Stimulated activated CD4-positive, alpha-beta T cell treated with anti-CD3 and anti-CD28 coated beads, Interleukin-15, amount 100 ng/mL, for 1 hour (primary cell): ENCODE measurements at places on chromosomes 5 and 9.

DNA sequence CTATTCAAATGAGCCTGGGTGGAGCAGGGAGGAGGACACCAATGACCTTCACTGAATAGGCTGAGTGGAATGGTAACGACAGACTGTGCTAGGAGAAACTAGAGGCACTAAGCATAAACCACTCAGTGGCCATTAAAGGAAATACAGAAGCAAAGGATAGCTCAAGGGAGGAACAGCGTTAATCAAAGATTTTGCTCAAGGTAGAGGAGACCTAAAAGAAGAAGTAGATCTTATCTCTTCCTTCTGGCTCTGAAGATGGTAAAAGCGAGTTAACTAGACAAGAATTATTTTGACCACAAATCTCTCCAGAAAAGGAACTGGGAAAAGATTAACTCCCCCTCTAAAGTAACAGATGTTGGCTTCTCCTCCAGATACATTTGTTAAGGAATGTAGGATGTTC, 299.6 kb downstream of the EPB41L4A start:
- no peak for DNase-seq

GRCh38 chr9:38211002-38211401, 142.0 kb upstream of the SHB start:
- no peak for DNase-seq

DNA sequence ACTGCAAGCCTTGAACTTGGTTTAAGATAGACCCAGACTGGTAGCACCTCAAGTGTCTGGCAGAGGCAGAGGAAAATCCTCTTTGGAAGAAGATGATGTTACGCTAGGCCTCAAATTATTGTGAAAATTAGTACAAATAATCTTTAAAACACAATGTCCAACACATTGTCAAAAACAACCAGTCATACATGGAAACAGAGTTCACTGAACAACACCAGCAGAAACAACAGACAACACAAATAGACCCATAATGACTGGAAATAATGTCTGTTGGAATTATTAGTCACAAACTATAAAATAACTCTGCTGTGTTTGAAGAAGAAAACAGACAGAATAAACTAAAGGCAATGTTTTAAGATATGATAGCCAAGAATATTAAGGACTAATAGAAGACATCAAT, 15.4 kb upstream of the ZNF366 start:
- no peak for DNase-seq

- DNase-seq, result no peak
Observed at GRCh38 chr9:107588393-107588792, 98.8 kb upstream of the KLF4 start.

DNA sequence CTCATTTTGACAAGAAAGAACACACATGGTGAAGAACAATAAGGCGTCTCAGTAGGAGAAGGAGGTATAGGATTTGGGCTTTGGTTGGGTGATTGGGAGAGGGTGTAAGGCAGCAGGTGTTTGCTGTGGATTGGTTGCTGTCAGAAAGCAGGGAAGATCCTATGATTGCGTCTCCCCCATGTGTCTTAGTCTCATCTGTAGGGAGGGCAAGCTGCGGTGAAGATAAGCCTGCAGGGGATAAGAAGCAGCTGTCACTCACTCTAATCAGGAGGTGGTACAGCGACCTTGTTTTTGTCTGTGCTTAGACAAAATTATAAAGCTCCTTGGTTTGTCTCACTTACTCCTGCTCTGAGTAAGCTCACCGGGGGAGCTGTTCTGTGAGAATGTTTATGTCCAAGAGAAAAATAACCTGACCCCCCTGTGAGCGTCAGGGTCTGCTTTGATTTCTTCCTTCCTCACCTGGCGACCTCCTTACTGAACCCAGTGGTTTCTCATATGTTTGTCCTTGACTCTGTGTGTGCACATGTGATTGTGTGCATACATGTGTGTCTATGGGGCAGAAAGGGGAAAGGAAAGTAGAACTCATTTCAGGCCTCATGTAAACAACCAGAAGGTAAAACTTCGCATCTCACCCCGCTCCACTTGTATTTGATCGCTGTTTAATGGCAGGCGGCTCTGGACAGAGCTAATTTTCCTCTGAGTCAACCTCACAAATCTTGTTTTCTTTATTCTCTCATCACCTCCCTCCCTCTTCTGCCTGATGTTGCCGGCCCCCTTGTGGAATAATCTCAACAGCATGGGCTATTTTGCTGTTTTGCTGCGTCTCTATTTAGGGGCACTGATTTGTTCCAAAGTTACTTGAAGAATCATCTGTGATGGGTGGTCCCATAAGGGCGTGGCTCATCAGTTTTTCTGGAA, 105.6 kb downstream of the TENT4A start:
- no peak for DNase-seq

DNA sequence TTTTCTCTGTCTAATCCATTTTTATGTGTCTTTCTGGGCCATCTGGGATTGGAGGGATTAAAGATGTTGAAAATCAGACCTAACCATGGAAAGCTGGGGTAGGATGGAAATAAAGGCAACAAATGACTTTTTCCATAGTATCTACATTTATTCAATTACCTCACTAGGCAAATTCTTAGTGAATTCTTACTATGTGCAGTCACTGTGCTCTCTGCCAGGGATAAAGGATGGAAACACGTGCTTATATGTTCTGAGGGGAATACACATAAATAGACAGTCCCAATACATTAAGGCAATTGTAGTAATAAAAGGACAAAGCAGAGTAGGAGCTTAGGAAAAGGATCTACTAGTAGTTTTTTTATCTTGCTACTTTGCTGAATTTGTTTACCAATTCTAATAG, 214.2 kb downstream of the PRR16 start:
- DNase-seq, result no peak

GRCh38 chr9:127921557-127922120, 4.8 kb upstream of the ST6GALNAC4 start:
- DNase-seq, result peak; percentile 65

DNA sequence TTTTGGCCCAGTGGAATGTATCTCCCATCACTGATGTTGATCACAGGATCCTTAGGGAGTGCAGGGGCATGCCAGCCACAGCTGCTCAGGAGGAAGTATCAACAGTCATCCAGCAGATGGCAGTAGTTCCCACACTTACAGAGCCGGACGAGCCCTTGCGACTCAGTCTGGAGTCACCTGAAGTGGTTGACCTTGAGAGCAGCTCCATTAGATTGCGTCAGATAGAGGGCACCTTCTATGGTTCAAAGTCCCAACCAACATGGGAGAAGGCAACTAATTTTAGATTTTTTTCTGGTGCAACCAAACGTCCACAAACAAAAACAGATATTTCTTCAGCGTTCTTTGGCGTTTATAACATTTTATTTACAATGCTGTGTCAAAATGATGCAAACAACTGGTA, 124.5 kb downstream of the EGFLAM start:
- peak; percentile 7 for DNase-seq

GRCh38 chr5:176320577-176320976, 41.0 kb downstream of the KIAA1191 start:
- no peak for DNase-seq

GRCh38 chr9:107737987-107738743, 248.6 kb upstream of the KLF4 start:
- DNase-seq, result no peak

- DNase-seq, result no peak
Observed at GRCh38 chr9:124174433-124174832, 83.3 kb upstream of the NEK6 start.

DNA sequence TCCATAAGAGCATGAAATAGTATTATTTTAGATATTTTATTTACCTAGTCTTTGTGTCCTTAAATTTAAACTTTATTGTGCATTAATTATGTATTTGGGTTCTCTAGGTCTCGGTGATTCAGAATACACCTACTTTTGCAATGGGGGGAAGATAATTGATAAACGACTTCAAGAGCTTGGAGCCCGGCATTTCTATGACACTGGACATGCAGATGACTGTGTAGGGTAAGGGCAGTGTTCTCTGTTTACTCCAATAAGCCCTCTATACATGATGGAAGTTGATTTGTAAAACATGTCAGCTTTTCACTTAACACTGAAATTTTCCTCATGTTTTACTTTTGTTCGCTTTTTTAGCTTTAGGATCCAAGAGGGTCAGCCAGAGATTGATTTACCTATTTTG, 6.2 kb downstream of the MTRR start:
- DNase-seq, result no peak

DNA sequence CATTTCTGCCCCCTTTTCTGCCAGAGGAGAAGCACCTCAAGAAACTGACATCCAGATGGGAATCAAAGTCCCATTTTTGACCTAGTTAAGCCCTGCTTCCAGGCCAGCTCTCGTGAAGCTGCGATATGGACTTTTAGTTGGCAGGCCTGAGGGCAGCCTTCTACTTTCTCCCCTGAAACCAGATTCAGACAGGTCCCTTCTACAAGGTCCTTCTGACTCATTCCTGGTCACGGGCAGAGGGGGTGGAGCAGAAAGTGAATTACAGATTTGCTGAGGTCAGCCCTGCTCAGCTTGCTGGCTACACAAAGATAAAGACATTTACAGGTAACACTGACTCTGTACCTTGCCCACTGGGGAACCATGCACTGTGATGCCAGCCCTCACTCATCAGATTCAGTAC, 52.8 kb upstream of the TUT7 start:
- no peak for DNase-seq

DNA sequence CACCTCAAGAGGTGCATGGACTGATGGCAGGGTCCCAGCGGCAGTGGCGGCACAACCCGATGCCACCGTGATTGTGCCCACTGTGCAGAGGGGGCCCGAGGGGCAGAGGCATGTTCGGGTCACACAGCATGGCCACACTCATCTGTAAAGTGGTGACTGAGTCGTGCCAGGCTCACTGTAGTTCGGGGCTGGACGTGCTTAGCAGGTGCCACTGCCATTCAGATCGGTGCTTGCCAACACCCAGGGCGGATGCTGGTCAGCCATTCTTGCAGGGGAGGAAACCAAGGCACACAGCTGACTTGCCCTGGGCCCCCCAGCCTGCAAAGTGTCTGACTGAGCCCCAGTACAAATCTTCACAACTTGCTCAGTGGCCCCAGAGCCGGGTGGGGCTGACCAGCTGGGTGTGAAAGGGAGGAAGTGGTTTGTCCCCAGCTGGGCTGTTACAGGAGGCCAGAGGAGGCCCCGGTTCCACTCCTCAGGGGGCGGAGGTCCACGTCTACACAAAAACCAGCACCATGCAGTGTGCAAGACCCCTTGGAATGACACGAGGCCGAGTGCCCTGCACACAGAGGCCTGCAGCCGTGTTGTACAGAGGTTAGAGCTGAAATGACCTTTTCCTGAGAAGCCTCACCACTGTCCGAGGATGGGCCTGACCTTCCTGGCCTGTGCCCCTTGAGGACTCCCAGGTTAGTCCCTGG, 17.9 kb downstream of the FGD3 start:
- DNase-seq, result no peak

GRCh38 chr9:136170006-136170901, 34.7 kb downstream of the LHX3 start:
- peak; percentile 38 for DNase-seq

GRCh38 chr9:35338086-35338485, 151.8 kb upstream of the RUSC2 start:
- DNase-seq, result no peak

DNA sequence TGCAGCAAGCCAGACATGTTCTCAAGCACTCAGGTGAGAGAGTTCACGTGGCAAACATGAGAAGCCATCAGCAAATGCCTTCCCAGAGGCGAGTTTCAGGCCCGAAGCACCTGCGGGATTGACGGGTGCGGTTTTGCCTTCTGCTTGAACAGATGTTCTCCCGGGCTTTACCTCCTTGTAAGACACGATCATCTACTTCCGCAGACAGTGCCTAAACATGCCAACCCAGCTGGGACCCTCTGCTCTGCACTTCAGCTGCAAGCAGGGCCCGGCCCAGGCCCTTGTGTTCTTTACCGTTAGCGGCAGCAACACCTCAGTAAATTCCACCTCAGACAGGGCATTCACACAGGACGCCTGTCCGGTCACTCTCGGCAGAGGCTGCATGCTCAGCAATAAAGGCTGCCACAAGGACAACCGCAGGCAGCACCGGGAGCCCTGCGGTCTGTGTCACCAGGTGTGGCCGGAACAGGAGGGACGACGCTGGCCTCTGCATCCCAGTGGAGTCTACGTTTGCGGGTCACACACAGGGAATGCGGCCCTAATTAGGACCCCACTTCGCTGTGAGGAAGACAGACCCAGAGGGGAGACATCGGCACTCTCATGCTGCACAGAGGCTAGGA, 139.6 kb downstream of the ROR2 start:
- no peak for DNase-seq

- DNase-seq, result no peak
Observed at GRCh38 chr9:12882430-12882829, 107.6 kb downstream of the LURAP1L start.

DNA sequence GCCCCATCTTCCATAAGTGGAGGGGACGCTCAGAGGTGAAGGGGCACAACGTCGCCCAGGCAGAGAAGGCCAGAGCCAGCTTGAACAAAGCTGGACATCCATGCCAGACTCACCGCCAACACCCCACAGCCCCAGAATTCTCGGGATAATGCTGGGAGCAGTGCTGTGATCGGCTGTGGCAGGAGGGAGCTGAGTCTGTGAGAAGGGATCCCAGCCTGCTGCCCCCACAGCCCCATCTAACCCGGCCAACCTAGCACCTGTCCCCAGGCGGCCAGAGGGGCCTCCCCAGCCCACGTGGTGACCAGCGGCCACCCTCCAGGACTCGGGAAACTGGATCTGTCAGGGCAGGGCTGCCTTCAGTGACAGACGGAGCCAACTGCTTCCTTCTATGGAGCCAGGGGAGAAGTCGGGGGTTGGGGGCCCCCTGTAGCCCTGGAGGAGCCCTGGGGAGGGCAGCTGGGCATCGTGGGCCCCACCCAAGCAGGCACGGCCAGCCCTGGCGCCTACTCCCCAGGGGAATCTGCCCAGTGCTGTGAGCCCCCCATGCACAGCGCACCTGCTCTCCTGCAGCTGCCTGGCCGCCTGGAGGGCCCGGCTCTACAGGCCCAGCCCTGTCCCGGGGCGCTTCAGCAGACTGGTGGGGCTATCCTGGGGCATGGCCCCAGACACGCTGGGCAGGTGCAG, 6.0 kb downstream of the BRD3 start:
- DNase-seq, result no peak

- DNase-seq, result no peak
Observed at GRCh38 chr5:119473241-119473640, 20.9 kb downstream of the HSD17B4 start.

DNA sequence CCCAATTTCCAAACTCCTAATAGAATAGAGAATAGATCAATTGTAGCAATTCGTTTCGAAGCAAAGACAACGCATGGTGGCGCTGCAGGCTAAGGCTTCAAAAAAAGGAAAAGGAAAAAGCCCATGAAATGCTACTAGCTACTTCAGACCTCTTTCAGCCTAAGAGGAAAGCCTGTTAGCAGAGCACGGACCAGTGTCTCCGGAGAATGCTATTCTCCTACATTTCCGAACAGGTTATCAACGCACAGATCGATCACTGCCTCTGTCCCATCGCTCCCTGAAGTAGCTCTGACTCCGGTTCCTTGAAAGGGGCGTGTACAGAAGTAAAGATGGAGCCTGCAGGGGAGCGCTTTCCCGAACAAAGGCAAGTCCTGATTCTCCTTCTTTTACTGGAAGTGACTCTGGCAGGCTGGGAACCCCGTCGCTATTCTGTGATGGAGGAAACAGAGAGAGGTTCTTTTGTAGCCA, at the start of gene PCDHB15:
Gene PCDHB15 (plus strand): TSS at position 146 of the 468 bp plus-strand sequence. CDS start 184 bp downstream, at position 330.
- DNase-seq, result no peak

- no peak for DNase-seq
Observed at GRCh38 chr9:81416476-81417298, 272.7 kb downstream of the TLE1 start.
